AG09319 (cell line): ENCODE measurements at places on chromosomes 4 and X.

DNA sequence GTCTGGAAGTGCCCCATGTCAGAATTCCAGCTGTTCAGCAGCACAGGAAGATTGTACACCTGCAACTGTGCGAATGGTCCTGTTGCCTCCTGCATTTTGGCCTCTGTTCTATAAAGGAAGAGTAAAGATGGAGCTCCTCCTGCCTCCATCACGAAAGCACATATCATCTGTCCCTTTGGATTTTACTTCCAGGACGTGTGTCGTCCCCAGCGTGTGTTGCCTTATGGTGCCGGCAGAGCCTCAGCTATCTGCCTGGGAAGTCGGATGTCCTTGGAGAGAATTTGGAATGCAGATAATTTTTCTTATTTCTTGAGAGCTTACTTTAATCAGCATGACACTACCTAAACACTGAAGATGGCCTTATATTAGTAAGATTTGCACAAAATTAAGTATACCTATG is 97.7 kb downstream of the GATB start:
- no peak for DNase-seq

DNA sequence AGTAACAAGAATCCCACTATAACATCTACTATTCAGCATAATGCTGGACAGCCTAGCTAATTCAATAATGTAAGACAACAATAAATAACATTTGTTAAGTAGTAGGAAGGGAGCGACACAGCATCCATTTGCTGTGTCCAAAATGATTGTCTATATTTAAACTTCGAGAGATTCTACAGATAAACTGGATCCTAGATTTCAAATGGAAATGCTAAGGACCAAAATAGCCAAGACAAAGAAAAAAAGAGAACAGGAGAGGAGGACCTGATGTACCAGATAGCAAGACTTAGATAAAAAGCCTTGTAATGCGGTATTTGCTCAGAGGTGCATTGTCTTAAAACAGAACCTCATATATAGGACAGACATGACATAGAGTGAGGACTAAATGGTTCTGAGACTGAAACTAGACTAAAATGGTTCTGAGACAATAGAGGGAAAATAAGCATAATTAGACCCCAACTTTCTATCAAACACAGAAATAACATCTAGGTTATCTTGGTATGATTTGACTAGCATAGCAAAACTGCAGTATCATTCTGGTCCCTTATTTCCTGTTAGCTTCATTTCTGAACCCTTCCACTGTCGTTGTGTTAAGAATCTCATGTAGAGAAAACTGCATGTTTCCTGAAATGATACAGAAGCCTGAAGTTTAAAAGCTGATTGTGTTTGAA is 3.8 kb downstream of the HPGDS start:
- DNase-seq, result no peak

DNA sequence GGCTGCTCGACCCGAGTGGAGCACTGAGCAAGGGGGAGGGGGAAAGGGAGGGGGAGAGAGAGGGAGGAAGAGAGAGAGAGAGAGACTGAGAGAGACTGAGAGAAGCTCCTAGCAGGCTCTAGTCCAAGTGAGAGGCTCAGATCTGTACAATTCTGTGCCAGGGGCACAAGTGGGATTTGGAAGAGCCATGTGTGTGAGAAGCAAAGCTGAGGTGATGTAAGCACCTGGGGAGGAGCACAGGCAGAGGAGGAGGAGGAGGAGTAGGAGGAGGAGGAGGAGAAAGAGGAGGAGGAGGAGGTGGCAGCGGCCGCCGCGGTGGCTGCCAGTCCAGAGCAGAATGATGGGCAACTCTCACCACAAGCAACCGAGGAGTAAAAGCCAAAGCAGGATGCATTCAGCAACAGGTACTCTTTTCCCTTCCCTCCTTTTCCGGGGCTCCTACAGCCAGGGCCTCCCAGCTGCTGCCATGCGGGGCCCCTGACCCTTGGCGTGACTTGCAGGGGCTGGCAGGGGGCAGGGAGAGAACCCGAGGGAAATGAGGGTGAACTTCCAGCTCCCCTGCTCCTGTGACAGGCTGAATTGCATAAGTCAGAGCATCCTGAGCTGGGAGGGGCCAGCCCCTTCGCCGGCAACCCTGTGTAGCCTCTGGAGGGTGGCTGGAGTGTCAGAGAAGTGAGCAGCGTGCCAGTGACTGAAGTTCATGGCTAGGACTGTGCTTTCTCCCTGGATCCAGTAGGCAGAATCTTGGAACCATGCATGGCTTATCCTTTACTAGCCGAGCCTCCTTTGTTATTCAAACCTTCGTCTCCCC is 62.2 kb downstream of the RTL5 start:
- DNase-seq, result no peak

- DNase-seq, result no peak
These were observed 174.5 kb upstream of the MAOA start for GRCh38 chrX:43481576-43481975.

DNA sequence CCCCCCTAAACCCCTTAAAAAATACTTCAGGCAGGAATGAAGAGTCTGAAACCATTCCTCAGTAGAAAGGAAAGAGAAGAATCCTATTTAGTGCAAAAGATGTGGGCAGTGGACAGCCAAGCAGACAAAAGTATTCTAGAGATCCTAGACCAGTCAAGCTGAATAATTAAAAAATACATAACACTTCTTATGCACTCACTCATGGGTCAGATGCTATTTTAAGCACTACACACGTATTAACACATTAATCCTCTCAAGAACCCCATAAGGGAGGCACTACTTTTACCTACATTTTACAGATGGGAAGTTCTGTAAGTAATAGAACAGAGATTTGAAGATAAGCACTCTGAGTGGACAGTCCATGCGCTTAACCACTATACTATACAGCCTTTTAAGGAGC is 5.9 kb downstream of the TAB3 start:
- DNase-seq, result no peak

DNA sequence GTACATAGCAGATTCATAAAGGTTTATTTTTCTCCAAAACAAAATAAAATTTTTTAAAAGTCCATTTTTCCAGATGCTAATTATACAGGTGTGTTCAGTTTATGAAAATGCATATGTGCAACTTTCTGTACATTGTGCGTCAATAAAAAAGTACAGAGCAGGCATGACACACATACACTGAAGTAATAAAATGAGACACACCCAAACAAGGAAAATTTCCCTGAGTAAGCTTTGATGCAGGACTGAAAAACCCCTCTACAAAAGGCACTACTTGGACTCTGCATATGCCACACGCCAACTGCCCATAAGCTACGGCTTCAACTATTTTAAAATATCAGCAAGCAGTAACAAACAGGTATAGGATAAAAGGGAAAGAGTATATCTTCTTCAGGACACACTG is 13.8 kb downstream of the ARAP2 start:
- DNase-seq, result no peak

DNA sequence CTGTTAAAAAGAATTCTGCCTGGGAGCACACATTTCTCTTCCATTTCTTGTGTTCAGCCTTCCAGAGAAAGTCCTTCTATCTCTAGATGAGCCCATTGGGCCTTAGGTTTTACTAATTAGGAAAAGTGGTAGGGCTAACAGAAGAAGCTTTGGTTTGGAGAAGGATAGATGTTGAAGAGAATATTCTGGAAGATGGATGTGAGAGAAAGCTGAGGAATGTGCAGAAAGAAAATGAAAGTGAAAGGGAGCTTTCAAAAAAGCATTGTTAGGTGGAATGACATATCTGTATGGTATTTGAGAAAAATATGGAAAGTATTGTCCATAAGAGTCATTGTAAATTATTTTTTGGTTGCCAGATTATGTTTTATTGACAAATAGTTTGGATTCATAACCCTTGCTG is 474.8 kb upstream of the SLIT2 start:
- DNase-seq, result no peak

GRCh38 chrX:23503835-23504539 is 163.3 kb upstream of the PRDX4 start:
- no peak for DNase-seq

DNA sequence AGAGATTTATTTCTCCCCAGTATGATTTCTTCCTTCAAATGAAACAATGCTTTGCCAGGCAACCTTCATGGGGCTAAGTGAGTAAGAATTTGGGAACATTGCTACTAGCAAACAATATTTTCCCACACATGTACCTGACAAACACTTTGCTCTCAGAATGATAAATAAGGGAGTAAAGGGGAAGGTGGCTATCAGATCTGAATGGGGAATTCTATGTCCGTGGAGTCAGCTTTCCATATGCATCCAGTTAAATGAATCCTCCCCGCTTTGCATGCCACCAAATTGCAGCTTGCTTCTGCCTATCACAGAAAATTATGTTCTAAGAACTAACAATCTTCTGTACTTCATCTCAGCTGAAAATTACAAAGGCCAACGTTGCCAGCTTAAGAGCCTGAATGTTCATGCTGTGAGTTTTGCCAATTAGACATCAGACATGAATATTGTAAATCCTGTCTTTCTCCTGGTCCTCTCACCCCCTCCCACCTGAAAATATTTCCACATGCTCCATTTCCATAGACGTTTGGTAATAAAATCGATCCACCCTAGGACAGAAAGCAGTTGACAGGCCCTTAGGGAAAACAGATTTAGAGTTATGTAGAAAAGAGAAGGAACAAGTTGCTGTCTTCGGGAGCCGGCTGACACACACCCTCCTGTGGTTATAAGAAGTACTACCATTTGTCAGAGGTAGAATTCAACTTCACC is 6.3 kb downstream of the MEPE start:
- no peak for DNase-seq

- DNase-seq, result no peak
These were observed 66.8 kb upstream of the TMEM164 start for GRCh38 chrX:109936114-109936513.
